ENCODE measurements at places on chromosomes 16 and 17.

GRCh38 chr16:14958323-14958600 lies 16.6 kb upstream of the PDXDC1 start:
- DNase-seq, result no peak

GRCh38 chr16:89829630-89830437 lies 1.6 kb downstream of the SPIRE2 start:
- no peak for DNase-seq

DNA sequence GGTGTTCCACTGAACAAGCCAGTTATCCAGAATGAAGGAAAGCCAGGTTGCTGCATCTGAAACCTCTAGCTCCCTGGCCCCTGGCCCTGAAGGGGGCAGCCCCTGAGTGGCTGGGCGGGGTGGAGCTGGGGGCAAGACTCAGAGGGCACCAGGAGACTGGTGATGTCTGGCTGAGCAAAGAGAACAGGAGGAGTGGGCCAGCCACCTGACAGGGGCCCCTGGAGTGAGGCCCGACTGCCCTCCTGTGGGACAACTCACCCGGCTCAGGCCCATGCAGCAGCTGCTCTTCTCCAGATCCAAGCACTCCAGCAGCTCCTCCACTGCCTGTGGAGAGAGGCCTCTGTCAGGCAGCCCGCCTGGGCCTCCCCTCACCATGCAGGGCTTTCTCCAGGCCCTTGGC lies 60.4 kb downstream of the PIPOX start:
- no peak for DNase-seq

DNA sequence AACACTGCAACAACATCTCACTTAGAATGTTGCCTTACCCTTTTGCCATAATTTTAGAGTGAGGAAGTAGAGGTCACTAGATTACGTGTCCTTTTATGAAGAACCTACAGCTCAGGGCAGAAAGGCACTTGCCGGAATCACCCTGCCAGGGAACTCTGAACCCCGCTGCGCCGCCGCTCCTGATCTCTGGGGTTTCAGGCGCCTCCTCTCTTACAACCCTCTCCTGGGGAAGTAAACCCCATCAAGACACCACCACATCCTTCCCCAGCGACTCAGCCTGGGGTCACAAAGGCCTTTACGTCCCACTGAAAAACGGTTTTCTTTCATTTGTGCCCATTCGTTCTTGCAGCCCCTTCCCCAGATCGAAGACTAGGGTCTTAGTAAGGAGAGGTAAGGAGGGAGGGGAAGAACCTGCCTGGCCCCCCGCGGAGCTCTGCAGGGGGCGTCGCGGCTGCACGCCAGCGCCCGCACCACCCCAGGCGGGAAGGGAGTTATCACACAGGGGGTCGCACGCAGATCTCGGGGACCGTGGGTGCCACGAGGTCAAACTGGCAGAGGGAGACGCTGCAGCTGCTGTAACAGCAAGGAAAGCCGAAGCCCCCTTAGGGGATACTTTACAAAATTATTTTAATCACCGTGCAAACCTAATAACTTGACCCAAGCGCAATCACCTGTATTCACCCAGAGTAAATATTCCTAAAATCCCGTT lies 1.0 kb upstream of the HLF start:
- no peak for DNase-seq

GRCh38 chr17:40095944-40096791 lies 4.2 kb downstream of the NR1D1 start:
- DNase-seq, result no peak

GRCh38 chr16:75130150-75130771 lies 13.7 kb upstream of the LDHD start:
- no peak for DNase-seq

DNA sequence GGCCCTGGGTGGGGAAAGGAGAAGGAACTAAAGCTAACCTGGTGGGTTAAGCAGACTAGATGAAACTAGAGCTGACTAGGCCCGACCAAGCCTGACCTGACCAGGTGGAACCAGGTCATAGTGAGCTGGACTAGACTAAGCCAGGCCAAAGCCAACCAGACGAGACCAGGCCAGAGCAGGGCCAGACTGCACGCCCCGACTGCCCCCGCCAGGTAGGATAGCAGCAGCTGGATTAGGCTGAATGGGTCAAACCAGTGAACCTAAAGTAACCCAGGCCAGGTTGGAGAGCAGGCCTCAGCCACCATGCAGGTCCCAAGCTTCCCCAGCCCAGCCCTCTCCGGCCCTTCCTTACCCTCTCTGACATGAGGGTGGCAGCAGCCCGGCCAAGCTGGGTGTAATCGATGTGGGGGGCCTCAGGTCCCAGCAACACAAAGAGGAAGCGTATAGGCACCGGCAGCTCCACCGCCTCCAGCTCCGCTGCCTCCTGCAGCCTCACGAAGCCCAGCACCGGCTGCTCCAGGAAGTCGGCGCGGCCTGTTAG lies 9.1 kb downstream of the SLC4A1 start:
- DNase-seq, result no peak

GRCh38 chr17:37462492-37462891 lies 27.2 kb upstream of the DUSP14 start:
- DNase-seq, result no peak

GRCh38 chr16:72609933-72610332 lies 438.0 kb upstream of the PMFBP1 start:
- no peak for DNase-seq

GRCh38 chr16:87457709-87458423 lies 35.0 kb downstream of the ZCCHC14 start:
- DNase-seq, result no peak

- DNase-seq, result no peak
Measured at GRCh38 chr17:65346166-65346565, 209.0 kb downstream of the RGS9 start.

- no peak for DNase-seq
Measured at GRCh38 chr17:80984749-80985148, 6.9 kb upstream of the CHMP6 start.

GRCh38 chr17:73544333-73544732 lies 99.9 kb downstream of the SDK2 start:
- no peak for DNase-seq

- DNase-seq, result no peak
Measured at GRCh38 chr17:40264458-40265185, 23.1 kb upstream of the CDC6 start.

DNA sequence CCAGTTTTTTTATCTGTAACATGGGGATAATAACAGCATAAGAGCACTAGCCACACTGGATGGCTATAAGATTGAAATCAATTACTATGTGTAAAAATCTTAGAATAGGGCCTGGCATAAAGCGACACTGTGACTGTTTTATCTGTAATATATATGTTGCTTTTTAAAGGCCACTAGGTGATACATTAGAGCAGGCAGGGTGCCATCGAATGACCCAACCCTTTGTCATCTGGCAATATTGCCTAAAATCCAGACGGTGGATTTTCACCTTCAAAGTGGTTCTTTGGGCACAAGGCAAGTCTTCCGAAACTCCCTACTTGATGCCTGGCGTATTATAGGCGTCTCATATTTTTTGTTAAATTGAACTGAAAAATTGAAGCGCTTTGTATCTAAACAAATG lies 69.1 kb downstream of the PRKCA start:
- DNase-seq, result no peak

- DNase-seq, result no peak
Measured at GRCh38 chr16:85370543-85370880, 242.6 kb upstream of the GSE1 start.

All from HEK293T (cell line).